ENCODE measurements at places on chromosomes 2 and 18.

DNA sequence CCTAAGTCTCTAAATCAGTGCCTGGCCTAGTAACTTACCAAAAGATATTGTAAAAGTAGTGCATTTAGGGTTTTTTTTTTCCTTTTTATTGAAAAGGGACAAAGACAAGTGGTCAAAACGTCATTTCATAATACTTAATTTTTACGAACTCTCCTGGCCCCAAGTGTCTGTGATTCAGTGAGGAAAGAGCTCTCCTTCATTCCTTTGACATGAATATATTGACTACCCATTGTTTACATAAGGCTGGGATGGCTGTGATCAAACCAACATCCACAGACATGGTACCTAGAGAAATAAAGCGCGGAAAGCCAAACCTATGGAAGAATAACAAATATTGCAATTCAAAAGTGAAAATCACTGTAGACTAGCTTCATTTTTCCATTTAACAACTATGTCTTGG, 198.4 kb downstream of the BABAM2 start:
- no peak for DNase-seq

DNA sequence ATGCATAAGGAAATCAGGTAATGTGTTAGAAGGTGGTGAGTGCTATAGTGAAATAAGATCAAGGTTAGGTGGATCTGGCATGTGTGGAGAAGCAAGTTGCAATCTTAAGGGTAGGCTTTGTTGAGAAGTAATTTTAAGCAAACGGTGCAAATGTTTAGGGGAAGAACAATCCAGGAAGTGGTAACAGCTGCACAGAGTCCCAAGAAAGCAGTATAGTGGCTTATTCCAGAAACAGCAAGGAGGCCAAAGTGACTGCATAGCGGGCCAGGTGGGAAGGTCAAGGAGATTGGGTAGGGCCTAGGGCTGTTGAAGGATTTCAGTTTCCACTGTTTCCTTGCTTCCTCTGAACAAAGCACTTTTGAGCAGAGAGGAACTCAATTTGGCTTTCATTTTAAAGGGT, 30.0 kb upstream of the RAB1A start:
- DNase-seq: peak; percentile 43

DNA sequence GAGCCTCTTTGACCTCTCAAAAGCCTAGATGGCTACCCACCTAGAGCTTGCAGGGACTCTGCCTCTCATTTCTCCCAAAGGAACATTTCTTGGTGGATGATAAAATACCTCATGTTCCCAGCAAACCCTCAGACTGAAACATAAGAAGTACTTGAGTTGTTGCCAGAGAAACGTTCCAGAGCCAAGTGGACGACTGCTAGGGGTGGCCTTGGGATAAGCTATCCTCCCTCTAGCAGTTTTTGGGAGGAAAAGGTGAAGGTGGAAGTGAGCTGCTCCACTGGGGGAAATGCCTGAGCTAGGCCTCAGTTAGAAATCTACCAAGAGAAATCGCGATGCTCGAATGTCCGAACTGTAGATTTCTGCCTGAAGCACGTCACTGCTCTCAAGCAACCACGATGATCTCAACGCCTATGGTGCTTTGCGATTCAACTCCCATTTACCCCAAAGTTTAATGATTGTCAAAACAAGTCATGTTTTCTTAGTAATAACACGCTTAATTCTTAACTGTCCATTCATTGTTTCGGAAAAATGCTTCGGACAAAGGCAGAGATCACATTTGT, 91.5 kb downstream of the CCBE1 start:
- DNase-seq: no peak

- DNase-seq: no peak
Observed at GRCh38 chr2:170155022-170155722, 22.8 kb upstream of the MYO3B start.

GRCh38 chr2:25405611-25406295, 64.0 kb upstream of the DNMT3A start:
- DNase-seq: no peak

- DNase-seq: no peak
Observed at GRCh38 chr18:13797157-13797611, 26.8 kb upstream of the MC5R start.

DNA sequence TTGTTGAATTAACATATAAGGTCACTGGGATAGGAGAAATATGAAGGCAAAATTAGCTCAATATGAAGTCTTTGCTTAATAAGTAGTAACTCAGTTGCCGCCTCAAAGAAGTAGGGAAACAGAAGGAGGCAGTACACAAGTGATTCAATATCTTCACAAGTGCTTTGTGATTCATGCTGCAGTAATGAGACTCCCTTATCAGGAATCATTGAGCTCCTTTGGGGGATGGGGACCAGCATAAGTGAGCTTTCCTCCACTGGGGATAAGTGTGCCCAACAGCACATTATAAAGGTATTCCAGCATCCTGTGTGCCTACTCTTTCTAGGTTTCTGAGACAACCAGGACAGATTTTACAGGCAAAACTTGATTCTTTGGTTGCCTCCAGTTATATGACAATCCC, 323.4 kb upstream of the UBE2E3 start:
- no peak for DNase-seq

GRCh38 chr2:127508023-127508630, 18.2 kb downstream of the IWS1 start:
- no peak for DNase-seq

GRCh38 chr2:33512112-33512511, 35.7 kb downstream of the RASGRP3 start:
- DNase-seq: no peak

GRCh38 chr18:33440060-33441043, at the start of gene CCDC178:
Gene CCDC178, minus strand, starts transcription at chr18:33440721. Its CDS starts 28,633 bp downstream, at chr18:33412088.
- DNase-seq: no peak

DNA sequence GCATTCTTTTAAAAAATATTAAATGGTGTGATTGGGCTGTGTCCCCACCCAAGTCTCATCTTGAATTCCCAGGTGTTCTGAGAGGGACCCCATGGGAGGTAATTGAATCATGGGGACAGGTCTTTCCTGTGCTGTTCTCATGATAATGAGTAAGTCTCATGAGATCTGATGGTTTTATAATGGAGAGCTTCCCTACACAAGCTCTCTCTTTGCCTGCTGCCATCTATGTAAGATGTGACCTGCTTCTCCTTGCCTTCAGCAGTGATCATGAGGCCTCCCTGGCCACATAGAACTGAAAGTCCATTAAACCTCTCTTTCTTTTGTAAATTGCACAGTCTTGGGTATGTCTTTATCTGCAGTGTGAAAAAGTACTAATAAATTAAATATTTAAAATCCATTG, 10.3 kb downstream of the PPM1B start:
- DNase-seq: no peak

- peak; percentile 95 for DNase-seq
Observed at GRCh38 chr2:134917888-134918525, 615 bp upstream of the CCNT2 start.

DNA sequence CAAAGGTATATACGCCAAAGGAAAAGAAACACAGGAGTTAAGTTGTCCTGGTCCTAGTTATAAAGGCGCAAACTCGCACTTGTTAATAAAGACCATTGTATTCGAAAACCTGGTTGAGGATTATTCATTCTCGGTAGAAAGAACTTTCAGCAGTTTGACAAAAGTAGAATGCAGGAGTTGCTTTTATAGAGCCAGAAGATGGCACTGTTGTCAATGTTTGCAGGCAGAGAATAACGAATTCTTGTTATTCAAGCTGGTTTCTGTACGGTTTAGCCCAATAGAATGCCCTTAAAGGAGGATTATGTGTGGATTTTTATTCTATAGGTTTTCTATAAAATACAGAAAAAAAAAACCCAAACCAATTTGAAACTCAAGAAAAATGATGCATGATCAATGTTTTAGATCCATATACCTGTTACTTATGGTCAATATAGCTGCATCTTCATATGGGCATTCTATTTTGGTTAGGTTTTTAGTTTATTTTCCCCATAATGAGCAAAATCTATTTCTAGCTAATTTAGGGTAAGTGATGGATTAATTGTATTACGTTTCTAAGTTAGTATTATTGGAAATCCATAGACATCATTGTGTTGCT, 510.3 kb downstream of the PLCL1 start:
- DNase-seq: no peak

GRCh38 chr18:80120932-80121331, 11.9 kb downstream of the ADNP2 start:
- no peak for DNase-seq

GRCh38 chr2:68103030-68103708, 40.4 kb upstream of the C1D start:
- DNase-seq: no peak

- no peak for DNase-seq
Observed at GRCh38 chr2:85401844-85402243, 8.3 kb downstream of the CAPG start.

GRCh38 chr18:23855721-23856120, 158.8 kb upstream of the TTC39C start:
- no peak for DNase-seq

DNA sequence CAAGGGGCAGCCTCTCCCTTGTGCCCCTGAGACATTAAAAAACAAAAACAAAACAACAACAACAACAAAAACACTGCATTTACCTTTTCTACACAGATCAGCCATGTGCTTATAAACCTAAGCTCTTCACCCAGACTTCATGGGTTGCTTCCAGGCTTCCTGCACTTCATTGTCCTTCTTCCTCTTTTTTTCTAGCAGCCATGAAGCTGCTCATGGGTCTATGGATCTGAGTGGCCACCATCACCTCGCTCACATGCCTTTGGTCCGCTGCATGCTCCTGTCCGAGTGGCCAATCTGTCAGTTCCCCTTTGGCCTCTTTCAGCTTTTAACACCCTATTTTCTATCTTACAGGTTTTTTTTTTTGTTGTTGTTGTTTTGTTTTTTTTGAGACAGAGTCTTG, 9.0 kb upstream of the TET3 start:
- no peak for DNase-seq

DNA sequence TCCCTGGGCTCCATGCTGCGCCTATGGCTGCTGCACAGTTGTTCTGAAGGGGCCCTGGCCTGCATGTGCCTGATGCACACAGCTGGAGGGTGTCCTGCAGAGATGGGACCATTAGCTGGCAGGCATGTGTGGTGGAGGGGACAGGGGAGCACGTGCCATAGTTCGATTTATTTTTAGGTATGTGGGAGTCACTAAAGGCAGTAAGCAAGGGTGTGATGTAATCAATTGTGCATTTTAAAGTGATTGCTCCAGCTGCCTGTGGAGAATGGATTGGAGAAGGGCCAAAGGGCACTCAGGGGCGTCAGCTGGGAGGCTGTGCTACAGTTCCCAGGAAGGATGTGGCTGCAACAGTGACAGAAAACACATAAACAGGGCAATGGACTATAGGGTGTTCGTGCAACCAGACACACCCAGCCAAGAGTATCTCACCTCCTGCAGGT, 205.1 kb downstream of the ARL4C start:
- DNase-seq: no peak

- DNase-seq: no peak
Observed at GRCh38 chr18:50158866-50159653, 35.9 kb downstream of the MYO5B start.

GRCh38 chr2:237951878-237952277, 14.9 kb upstream of the UBE2F start:
- DNase-seq: no peak

DNA sequence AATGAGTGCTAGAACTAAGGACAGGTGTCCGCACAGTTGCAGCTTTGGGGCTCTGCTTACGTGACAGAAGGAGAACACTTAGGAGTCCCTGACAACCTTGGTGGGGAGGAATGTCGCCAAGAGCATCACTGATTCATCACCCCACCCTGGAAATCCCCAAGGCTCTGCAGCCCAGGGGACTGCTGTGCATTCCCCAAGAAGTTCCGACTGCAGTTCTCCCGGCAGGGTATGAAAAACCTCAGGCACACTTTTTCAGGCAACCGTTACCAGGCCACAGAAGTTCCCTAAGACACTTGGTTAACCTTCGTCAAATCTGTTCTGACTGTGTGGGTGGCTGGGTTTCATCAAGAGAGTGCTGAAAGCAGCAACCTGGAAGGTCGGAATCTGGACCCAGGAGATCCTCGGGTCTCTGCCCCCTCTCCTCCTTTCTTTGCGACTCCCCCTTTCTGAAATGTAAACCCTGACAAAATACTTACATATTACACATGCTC, 192.1 kb upstream of the CXCR4 start:
- no peak for DNase-seq

DNA sequence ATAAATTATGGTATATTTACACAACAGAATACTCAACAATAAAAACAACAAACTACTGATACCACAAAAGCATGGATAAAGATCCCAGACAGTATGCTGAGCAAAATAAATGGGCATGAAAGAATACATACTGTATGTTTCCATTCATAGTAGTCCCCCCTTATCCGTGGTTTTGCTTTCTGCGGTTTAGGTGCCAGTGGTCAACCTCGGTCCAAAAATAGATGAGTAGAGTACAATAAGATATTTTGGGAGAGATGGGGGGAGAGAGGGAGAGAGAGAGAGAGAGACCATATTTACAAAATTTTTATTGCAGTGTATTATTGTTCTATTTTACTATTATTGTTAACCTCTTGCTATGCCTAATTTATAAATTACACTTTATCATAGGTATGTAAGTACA, 21.0 kb upstream of the TGFA start:
- no peak for DNase-seq

DNA sequence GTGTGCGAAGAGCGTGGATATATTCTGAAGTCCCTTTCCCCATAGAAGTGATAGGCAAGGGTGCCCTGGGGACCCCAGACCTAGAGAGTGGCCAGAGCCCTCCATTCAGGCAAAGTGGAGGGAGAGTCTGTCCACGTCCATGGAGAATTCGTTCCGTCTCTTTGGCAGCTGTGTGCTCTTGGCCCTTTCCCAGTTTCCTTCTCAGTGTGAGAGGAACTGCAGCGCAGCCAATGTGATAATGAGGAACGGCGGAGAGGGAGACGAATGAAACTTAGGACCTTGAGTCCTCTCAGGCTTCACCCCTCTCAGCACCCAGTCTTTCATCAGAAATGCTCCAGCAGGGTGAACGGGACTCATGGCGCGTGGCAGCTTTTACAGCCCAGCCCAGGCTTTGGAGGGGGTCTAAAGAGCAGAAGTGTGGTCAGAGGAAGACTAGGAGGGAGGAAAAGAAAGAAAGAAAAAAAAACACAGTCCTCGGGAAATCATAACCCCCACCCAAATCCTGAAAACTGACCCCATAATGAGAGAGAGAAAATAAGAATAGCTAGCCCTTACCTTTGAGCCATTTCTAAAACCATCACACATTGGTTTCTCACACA, 95.0 kb upstream of the RIOK3 start:
- no peak for DNase-seq

DNA sequence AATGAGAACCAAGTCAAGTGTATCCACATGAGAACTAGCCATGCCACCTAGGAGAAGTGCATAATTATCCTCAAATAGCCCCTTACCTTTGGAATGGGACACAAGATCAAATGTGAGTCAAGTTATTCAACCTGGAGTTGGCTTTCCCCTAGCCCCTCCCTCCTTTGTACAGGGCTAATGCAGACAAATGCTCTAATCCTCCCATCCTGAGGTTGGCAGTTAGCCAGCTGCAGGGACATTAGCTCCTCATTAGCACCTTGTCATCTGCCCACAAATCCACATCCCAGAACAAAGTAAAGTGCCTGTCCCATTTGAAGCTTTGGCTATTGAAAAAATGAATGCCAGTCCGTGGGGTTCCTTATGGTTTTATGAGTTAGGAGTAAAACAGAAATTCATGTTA, 294.1 kb upstream of the FANCL start:
- no peak for DNase-seq

- no peak for DNase-seq
Observed at GRCh38 chr2:202049840-202050239, 16.2 kb downstream of the FZD7 start.

GRCh38 chr2:229712136-229712535, 2.2 kb downstream of the DNER start:
- peak; percentile 15 for DNase-seq

Measured in CD4-positive, CD25-positive, alpha-beta regulatory T cell (primary cell).